Lung (tissue), 17 donors: ENCODE measurements at places on chromosomes 6 and 20. TPM values are rescaled to one million over a fixed set of nuclear protein-coding genes. Genes with fewer than 3 reads are reported as not detected.

The CEBPB gene
- polyA plus RNA-seq, result 194 TPM

GRCh38 chr6:122063076-122063475 lies 336.4 kb upstream of the HSF2 start:
- DNase-seq, result no peak

GRCh38 chr20:13493143-13493542 lies 145.6 kb downstream of the TASP1 start:
- DNase-seq, result no peak

DNA sequence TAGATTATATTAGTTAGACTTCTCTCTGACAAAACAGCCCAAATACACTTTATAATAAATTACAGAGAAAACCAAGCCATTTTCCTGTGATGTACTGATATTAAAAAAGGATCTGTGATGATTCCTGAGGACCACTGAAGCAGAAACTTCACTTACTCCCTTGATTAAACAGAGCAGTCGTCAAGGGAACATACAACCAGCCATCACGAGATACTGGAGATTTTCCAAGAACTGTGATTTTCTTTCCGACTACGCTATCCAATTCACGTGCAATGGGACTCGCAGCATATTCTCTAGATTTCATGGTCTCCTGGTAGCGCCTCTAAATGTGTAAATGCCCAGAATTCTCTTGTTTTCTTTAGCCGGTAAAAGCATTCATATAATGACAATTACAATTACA lies 377.4 kb downstream of the PHF3 start:
- DNase-seq, result peak; percentile 90

The GJA10 gene
- polyA plus RNA-seq, result not detected

The OXT gene
- polyA plus RNA-seq, result not detected

The CYP21A2 gene
- 1.9 TPM for polyA plus RNA-seq

GRCh38 chr20:51036226-51036625 lies 13.3 kb upstream of the KCNG1 start:
- no peak for DNase-seq

The FNDC11 gene
- 2.0 TPM for polyA plus RNA-seq

The MUC21 gene
- 4.6 TPM for polyA plus RNA-seq
